ENCODE measurements at places on chromosomes 4 and X.

GRCh38 chrX:8404471-8404870, 60.2 kb upstream of the VCX3B start:
- DNase-seq = no peak

DNA sequence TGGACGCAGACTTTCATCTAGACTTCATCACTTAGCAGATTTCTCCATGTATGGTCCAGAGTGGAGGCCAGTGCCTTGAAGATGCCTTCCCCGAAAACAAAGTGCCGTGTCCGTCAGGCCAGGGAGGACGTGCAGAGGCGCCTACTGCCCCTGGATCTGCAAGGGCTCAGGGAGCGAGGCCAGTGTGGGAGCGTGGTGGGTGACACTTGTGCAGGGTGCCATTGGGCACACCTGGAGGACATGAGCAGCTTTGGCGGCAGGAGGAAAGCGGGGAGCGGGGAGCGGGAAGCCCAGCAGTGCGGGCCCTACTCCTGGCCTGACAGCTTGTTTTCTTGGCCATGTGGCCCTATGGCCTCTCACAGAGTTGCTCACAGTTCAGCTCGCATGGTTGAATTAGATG, 25.8 kb downstream of the WFS1 start:
- DNase-seq = no peak

GRCh38 chr4:38681281-38681991, 17.4 kb downstream of the KLF3 start:
- DNase-seq = no peak

DNA sequence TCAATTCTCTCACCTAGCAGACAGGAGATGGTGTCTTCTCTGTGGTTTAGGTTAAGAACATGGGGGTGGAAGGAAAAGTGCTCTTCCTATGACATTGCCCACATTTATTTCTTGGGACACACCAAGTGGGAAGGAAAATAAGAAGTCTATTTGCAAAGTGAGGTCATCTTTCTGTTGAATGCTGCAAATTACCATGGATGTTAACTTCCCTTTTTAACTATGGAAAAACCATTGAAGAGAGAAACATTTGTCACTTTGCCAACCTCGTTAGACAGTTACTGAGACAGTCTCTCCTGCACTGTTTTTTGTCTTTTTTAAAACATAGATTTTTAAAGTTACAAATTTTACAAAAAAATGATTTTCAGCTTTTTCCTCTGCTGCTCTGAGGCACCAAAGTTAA, 72.8 kb upstream of the BEND4 start:
- DNase-seq = no peak

DNA sequence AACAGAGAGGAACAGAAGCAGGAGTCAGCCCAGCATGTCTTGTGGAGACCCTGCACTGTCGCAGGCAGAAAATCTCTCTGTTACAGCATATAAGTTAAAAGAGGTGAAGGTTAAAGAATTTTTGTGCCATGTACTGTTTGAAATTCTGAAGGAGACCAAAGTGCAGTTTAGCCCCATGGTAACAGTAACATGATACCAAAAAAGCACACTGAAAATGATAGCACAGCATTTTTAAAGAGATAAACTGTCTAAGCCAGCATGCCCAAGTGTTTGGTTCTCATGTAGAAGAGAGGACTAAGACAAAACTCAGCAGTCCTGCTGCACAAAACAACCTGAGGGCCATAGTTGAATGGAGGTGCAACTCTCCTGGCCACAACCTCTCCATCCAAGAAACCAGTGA, 41.9 kb upstream of the PARM1 start:
- no peak for DNase-seq

DNA sequence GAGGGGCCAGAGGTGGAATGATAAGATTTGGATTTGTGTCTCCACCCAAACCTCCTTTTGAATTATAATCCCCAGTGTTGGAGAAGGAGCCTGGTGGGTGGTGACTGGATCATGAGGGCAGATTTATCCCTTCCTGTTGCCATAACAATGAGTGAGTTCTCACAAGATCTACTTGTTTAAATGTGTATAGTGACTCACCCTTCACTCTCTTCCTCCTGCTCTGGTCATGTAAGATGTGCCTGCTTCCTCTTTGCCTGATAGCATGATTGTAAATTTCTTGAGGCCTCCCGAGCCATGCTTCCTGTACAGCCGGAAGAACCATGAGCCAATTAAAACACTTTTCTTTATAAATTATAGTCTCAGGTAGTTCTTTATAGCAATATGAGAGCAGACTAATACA, 348.6 kb downstream of the AR start:
- no peak for DNase-seq

DNA sequence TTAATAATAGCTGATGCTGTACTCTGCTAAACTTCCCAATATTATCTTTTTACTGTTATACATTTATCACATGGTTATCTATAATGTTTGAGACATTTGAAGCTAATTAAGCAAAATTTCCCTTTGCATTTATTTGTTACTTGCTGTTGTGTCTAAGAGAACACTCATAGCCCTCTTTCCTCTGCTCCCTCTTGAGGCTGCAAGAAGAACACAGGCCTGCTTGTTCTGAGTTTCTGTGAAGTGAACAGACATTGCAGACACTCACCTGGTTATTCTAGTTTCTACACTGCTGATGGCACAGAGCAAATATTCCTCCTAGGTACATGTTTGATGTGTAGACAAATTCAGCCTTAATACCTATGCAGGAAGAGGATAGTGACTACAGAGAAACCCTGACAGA, 367.8 kb downstream of the GASK1B start:
- no peak for DNase-seq

DNA sequence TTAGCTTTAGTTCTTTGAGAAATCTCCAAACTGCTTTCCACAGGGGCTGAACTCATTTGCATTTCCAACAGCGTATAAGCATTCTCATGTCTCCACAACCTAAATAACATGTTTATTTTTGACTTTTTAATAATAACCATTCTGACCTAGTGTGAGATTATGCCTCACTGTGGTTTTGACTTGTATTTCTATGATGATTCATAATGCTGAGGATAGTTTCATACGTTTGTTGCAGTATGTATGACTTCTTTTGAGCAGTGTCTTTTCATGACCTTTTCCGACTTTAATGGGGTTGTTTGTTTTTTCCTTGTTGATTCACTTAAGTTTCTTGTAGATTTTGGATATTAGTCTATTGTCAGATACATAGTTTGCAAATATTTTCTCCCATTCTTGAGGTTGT, 1833.0 kb upstream of the PCDH10 start:
- DNase-seq = no peak

DNA sequence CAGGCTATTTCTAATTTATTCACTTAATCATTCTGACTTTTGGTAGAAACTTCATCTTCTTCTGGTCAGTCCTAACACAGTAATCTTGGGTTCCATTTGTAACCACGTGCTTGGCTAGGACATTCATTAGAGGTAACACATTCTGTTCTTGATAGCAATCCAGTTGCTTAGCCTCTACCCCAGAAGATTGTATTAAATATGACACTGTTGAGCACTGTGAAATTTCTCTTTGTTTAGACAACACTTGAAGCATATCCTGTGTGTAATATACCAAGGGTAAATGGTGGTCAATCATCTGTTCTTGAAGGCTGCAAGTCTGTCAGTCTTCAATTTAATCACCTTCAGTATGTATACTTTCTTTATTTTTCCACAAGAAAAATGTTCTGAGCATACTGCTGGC, 523.0 kb downstream of the ANKRD50 start:
- no peak for DNase-seq

GRCh38 chr4:12902735-12903134, 581.4 kb downstream of the RAB28 start:
- DNase-seq = no peak

DNA sequence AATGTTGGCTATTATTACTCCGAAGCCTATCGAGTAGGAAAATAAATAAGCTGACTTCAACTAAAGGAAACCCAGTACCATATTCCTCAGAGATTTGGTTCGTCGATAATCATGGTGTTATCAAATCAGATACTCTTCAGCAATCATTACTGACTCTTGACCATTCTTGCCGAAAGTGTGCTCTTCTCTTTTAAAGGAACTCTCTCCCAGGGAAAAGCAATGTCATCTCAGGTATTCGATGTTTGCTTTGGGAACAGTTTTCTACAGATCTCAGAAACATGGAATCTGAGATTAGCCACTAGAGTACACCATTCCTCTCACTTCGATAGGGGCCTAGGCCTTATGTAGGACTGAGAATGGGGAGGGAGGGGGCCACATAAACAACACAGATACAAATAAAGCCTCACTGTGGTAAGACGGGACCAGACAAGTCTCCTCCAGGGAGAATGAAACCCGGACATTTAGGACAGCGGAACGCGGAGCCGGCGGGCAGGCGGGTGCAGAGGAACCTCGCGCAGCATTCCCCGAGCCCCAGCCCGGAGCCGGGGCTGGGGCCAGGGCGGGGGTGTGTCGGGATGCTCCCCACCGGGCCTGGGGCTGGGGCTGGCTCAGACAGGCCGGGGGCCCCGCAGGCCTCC, 581 bp downstream of the DNAJB14 start:
- DNase-seq = no peak

DNA sequence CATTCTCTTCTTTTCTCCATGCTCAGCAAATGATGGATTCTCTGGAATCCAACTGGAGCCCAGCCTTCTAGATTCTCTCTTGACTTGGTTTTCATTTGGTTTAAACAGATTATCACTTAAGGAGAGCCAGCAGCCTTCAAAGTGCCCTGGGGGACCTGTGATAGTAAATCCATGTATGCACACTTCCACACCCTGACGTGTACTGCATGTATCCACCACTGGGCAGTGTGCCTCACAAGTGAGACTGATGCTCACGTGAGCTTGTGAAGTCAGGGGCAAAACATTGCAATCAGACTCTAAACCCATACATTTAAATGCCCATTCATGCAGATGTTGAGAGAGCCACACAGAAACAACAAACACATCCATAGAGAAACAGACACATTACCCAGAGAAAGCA, 28.0 kb upstream of the SETD7 start:
- DNase-seq = no peak

DNA sequence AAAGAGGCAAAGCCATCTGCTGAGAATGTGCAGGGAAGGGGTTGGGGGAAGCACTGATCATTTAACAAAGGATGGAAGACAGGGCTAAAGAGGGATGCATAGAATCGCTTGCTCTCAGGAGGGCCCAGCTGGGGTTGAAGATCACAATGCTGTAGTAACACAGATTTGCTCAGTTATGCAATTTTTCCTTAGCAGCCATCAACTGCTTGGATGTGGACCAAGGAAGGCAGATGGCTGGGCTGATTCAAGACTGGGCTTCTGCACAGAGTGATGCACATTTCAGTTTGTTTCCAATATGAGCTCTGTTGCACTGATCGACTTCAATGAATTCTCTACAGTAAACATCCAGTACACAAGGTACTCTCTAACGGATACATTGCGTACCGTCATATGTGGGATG, 127.8 kb upstream of the TBL1X start:
- no peak for DNase-seq

GRCh38 chr4:53307210-53307609, 58.7 kb downstream of the SCFD2 start:
- no peak for DNase-seq

DNA sequence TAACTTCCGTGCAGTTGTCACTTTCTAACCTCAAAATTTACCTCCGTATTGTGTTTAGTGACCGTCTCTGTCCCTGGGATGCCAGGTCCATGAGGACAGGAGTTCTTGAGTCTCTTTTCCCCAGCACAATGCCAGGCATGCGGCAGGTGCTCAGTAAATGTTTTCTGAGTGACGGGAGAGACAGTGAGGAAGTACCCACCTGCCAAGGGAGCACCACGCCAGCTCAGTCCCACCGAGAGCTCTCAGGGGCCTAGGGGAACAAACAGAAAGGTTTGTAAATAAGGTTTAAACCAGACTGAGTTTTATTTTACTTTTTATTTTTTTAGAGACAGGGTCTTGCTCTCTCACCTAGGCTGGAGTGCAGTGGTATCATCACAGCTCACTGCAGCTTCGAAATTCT, 81.5 kb upstream of the NKX1-1 start:
- DNase-seq = no peak

- DNase-seq = no peak
Observed at GRCh38 chrX:13778916-13779315, 38.0 kb downstream of the GPM6B start.

GRCh38 chr4:1983053-1983845, 25.5 kb downstream of the NELFA start:
- no peak for DNase-seq

DNA sequence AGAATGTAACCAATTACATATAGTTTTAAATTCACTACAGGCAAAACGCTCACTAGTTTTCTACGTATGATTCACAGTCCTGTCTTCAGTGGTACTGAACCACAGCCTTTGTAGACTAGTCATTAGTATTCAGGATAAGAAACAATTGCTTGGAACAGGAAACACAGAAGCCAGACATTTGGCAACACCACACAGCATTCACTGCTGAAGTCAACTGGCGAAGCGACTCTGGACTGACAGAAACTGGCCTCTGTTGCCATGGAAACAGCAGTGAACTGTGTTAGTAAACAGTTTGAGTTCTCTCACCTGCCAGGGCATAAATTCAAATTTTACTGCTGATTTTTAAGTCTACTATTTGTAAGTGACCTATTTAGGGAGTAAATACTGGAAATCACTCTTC, 57.6 kb downstream of the MAPK10 start:
- DNase-seq = no peak

- no peak for DNase-seq
Observed at GRCh38 chr4:114250439-114250891, 271.0 kb upstream of the ARSJ start.

DNA sequence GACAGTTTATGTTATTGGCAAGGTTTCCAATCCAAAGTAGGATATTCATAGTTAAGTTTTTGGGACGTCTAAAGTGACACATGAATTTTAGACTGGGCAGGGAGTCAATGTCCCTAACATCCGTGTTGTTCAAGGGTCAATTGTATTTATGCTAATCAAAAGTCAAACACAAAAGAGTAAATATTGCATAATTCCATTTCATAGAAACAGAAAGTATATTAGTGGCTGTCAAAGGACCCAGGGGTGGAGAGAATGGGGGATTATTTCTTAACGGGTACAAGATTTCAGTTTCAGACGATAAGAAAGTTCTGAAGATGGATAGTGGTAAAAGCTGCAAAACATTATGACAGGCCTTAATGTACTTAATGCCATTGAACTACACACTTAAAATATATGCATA, 971.8 kb upstream of the AGA start:
- no peak for DNase-seq

All from activated CD8-positive, alpha-beta T cell treated with anti-CD3 and anti-CD28 coated beads, Interleukin-2, amount 10 ng/mL, durations not matched to agents 7 days and 5 days (primary cell).